ENCODE measurements at places on chromosomes 6 and 20.

DNA sequence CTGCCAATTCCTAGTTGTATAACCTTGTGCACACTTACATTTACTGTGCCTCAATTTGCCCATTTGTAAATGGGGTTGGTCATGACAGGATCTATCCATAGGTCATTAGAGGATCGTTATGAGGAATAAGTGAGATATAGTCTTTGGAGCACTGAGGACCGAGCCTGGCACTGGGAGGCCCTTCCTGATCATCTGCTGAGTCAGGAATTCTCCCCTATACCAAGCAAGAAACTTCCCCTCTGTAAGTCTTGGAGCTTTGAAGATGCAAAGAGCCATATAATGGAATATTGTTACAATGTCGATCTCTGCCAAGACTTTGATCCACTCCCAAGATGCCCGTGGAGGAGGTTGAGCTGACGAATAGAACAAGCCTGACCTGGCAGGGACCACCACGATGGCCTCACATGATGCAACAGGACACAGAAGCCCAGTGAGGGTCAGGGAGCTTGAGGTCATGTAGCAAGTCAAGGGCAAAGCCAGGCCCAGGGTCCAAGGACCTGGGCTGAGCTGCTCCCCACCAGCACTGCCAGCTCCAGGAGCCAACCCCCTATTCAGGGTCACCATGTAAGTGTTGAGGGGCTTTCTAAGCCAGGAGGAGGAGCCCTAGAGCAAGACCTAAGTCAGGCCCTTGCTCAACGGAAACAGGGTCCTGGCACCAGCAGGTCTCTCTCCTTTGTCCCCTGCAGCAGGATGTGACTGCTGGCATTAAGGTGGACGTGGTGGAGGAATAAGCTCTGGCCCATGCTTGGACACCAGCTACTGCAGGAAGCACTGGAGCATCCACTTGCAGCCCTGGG is 16.7 kb downstream of the PDRG1 start:
- DNase-seq = no peak

DNA sequence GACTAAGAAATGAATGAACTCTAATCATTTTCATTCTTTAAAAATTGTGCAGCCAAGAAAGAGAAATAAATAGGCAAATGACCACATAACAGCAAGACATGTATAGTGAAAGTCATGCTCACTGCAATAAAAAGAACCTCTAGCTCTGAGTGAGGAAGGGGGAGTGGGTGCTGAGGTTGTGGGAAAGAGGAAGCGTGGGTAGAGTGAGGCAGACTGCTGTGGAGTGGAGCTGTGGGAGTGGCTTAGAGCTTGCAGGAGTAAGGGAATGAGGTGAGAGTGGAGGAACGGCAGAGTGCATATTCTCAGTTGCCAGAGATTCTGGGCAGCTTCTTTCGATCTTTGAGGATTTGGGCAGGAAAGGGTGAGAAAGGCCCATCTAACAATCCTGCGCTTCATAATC is 10.4 kb downstream of the DEFB129 start:
- DNase-seq = no peak

- no peak for DNase-seq
Observed at GRCh38 chr6:80594461-80594860, 488.0 kb downstream of the BCKDHB start.

DNA sequence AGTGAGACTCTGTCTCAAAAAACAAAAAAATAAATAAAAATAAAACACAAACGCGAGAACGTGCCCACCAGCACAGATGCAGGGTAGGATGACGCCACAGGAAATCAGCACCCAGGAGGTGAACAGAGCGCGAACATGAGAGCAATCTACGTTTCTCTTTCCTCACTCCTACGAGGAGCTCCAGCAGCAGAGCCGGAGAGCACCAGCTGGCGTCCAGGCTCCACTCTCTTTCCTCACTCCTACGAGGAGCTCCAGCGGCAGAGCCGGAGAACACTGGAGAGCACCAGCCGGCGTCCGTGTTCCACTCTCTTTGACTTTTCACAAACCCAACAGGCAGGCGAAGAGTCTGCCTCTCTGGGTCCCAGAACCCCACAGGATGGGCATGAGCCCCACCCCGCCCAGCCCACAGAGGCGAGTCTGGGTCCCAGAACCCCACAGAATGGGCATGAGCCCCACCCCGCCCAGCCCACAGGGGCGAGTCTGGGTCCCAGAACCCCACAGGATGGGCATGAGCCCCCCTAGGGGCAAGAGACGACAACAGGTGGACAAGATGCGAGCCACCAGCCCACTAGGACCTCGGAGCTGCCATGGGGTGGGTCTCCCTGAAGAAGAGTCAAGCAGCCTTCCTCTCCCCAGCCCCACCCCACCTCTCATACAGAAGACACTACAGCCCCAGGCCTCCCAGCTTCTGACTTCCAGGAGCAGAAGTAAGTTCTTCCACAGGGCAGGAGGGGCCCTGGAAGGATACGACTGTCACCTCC is 20.2 kb downstream of the ZBTB46 start:
- no peak for DNase-seq

- no peak for DNase-seq
Observed at GRCh38 chr6:10393544-10394225, 21.2 kb downstream of the TFAP2A start.

- no peak for DNase-seq
Observed at GRCh38 chr6:134240665-134241431, 77.1 kb downstream of the SGK1 start.

DNA sequence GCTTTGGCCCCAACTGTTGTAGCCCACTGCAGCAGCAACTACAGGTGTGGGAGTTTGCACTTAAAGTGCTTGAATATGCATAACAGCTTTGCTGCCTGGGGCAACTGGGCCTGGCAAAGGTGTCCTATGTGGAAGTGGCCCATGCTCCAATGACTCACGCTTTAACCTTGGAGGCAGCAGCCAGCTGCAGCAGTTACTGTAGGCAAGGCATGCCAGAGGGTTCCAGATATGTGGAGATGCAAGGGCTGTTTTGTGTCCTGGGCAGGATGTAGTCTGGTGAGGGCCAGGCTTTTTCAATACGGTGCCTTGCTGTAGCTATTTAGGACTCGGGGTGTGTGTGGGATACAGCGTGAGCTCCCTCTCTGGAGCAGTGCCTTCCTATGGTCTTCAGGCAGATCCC is 150.3 kb downstream of the NKAIN2 start:
- DNase-seq = no peak

DNA sequence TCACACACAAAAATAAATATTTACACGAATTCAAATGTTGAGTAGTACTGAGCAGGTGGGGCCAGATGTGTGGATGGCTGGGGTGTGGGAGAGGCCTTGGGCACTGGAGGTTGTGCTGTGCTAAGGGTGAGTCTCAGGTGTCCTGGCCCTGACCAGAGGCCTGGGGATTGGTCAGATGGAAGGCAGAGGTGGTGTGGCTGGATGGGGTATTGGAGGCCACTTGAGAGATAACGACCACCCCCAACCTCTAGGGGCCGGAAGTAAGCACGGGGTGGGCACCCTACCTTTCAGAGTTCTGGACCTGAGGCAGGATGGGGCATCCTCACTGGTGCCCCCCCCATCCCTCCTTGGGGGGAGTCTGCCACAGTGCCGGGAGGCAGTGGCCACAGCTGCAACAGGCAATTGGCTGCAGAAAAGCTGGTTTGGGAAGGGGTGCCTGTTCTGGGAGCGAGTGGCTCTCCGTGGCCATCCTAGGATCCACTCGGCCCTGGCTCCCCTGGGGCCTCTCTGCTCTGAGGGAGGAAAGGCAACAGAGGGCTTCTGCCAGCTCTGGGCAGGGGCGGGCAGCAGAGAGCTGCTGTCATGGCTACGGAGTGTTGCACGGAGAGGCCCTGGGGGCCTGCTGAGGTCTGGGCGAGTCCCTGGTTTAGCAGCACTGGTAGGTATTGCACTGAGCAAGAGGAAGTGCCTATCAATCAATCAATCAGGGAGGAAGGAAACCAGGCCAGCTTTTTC is 87.6 kb downstream of the ASXL1 start:
- DNase-seq = peak; percentile 37

GRCh38 chr6:167690931-167691330 is 135.8 kb upstream of the AFDN start:
- no peak for DNase-seq

- DNase-seq = no peak
Observed at GRCh38 chr6:6943421-6943820, 164.3 kb upstream of the RREB1 start.

DNA sequence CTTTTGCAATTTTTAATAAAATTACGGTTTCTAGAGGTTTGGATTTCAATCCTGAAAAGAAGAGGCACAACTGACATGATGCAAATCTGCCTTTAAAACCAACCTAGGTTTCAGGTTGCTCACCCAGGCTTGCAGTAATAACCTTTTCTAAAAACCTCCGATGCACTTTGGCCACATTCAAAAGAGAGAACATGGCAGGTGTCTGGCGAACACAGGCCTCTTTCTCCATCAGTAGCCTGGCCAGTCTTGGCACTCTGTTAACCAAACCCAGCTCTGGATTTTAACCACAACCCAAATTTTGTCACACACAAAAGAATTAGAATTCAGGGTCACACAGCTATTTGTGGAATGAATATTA is 55.8 kb upstream of the MAFB start:
- no peak for DNase-seq

- DNase-seq = no peak
Observed at GRCh38 chr6:159800141-159800865, at the start of gene PNLDC1. Gene PNLDC1 (plus strand): TSS chr6:159800276. CDS start chr6:159800308, 32 bp downstream.

- DNase-seq = no peak
Observed at GRCh38 chr6:45254253-45254652, 73.9 kb upstream of the RUNX2 start.

DNA sequence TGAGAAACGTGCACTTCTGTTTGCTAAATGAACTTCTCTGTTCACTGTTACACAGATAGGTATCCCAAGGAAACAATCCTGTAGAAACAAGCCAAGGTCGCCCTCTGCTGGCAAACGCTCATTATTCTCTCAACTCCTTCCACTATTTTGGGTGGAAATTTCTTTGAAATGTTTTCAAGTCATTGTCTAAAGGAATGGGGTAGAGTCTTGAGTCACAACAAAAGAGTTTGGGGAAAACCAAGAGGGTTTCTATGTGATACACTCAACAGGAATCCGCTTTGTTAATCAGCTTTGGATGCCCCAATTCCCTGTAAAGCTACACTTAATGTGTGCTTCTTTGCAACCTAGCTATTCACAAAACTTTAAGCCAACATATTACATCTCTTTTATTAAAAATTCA is 4.6 kb upstream of the RAE1 start:
- no peak for DNase-seq

GRCh38 chr6:52419809-52420667 is at the start of gene EFHC1:
Gene EFHC1 (plus strand): TSS chr6:52420342. CDS start chr6:52420411, 69 bp downstream.
- DNase-seq = peak; percentile 98

GRCh38 chr20:1875762-1876161 is 19.4 kb upstream of the SIRPA start:
- DNase-seq = no peak

- DNase-seq = no peak
Observed at GRCh38 chr20:25087186-25087929, 5.4 kb upstream of the VSX1 start.

GRCh38 chr20:45489083-45489531 is 19.6 kb downstream of the WFDC2 start:
- no peak for DNase-seq

DNA sequence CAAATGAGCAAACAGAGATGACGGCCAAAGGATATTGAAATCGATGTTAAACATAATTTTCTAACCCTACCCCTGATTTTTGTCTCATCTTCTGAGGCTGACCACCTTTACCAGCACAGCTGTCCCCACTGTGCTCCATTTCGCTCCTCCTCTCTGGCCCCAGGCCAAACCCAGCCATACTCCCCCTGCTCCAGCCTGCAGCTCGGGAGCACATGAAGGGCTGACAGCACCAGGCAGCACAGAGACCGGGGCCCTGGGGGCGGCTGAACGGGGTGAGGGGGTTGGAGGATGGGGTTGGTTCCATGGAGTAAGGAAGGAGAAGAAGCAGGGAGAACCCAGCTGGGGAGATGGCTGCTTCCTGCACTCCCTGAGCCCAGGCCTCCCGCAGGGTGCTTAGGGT is 3.2 kb upstream of the NCR2 start:
- no peak for DNase-seq

DNA sequence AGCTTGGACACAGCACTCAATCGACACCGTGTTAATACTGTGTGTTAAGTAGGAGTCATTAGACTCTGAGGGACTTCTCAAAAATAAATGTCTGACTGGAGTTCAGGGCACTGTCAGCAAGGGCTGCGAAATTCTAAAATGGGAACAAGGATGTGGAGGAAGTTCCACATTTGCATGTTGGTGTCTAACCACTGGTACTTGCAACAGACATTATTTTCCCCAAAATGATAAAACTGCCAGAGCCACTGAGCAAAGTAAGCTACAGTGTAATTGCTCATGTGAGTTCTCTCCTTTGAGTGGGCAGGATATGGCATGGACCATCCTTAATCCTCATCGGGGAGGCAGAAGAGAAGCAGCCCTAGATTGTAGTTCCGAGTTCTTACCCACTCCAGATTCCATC is 215.9 kb downstream of the SLC24A3 start:
- DNase-seq = no peak

DNA sequence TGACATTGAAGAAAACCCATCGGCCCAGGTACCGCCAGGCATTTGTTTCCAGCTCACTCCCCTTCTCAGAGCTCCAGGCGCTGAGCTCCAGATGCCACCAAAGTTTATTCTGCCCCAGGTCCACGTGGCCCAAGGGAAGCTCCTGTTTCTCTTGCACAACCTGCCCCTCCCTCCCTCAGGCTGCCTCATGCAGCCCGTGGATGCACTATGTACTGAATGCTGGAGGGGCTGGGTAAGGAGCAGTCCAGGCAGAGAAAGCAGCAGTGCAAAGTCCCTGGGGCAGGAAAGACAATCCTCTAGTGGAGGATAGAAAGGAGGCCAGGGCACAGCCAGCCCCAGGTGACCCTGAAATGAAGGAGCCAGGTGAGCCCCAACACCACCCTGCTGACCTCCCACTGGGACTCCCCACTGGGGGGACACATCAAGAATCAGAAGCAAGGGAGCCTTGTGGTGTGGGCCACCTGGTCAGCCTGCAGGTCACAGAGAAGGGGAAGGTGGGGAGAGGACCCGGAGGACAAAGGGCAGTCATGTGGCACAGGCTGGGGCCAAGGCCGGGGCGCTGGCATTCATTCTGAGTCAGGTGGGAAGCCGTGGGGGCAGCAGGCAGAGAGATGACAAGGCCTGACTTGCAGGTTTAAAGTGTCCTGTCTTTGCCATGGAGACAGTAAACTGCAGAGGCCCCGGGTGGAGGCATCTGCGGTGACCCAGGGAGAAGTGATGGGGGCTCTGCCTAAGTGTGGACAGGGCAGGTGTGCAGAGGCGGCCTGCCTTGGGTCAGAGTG is 230.1 kb downstream of the PREX1 start:
- DNase-seq = no peak

- no peak for DNase-seq
Observed at GRCh38 chr6:127912914-127913313, 12.1 kb upstream of the THEMIS start.

DNA sequence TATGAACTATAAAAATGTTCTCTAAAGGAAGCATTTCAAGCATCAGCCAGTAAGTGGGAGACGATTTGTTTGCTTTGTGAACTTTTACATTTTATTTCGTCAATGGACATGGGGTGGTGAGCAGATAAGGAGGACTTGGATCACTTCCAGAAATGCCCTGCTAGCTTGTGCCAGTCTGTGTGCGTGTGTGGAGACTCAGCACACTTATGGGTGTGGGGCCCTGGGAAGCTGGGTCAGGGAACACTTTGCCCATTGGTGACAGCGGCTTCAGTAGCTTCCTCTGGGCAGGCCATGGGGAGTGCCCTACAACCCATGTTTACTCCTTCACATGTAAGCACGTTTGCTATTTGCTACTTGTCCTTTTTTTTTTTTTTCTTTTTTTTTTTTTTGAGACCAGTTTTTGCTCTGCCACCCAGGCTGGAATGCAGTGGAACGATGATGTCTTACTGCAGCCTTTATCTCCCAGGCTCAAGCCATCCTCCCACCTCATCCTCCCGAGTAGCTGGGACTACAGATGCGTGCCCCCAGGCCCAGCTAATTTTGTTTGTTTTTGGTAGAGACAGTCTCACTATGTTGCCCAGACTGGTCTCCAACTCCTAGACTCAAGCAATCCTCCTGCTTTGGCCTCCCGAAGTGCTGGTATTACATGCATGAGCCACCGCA is 24.2 kb downstream of the PRDM1 start:
- no peak for DNase-seq
